ENCODE measurements at places on chromosomes 12 and 14.
A peak's percentile ranks its signal among the peaks of the same experiment; 100 is the strongest.

DNA sequence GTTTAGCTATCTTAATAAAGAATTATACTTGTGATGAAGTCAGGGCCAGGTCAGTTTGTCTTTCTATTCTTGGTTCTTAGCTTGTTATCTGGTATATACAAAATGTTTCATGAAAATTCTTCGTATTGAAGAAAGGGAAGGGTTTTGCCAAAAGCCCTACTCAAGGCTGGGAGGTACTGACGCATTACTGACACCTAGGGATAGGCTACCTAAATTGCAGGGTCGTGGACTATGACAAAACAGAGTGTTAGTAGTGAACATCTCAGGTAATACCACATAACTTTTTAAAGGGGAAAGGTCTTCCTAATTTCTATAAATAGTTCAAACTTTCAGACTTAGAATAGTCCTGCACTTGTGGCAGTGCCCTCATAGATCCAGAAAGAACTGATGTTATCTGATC, 246.3 kb downstream of the RGS6 start:
- no peak for DNase-seq

- DNase-seq = no peak
These were observed 117.0 kb downstream of the EGLN3 start for GRCh38 chr14:33833706-33834465.

DNA sequence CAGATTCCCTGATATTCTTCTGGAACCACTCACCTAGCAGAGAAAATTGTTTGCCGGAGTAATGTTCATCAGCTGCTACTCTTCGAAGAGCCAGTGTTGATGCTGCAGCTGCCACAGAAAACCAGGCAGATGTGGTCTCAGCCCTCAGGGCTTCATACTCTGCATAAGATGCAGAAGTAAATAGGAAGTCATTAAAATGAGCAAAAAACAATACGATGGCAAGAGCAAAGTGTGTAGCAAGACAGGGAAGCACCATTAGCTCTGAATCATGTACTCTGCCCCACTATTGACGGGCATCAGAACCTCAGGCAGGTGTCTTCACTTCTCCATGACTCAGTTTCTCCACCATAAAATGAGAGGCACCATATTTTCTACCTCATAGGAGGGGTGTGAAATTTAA, 991.6 kb upstream of the TMEM132C start:
- DNase-seq = no peak

GRCh38 chr12:25372969-25373817, 122.5 kb upstream of the KRAS start:
- DNase-seq = no peak

DNA sequence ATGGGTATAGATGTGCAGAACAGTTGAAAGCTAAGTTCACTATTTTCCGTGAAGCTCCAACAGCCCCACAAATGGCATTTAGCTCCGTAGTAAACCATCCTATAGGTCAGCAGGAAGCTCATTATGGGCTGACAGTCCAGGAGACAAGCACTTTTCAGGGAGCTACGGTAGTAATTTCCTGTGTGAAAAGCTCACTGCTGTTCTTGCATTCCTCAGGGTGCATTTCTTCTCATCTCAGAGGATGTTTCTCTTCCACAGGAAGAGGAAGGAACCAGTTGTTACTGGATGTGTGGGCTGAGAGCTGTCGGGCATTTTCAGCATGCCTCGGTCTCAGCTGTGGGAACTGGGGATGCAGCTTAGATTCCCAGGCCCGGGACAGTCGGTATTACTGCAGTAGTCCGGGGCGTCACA, 72.8 kb downstream of the GALNT4 start:
- DNase-seq = no peak

DNA sequence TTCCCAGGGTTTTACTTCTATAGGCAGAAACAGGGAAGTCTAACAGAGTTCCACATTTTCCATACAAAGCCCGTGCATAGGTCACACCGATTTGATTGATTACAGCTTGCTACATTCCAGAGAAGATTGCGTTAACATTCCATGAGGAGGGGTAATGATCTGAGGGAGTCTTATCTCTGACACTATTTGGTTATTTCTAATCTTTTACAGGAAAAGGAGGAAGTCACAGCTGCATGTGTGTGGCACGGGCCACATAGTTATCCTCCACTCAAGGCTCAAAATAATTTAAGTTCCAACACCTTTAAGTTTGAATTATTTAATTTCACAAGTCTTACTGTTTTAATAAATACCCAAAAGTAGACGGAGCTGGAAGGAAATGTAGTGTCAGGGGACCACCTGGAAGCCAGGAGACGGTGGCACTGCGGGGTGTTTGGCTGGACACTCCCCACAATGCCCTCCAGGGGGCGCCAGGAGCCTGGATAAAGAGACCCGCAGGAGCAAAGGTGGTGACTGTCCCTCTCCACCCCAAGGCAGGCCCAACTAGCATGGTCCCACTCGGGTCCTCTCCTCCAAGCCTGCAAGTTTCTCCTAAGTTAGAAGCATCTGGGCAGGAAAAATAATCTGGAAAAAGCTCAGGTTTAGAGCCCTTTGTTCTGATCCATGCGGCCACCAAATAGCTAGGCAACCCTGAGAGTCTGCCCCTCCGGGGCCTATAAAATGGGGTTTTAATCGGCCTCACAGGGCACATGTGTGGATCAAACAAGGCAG, 20.2 kb downstream of the KRT8 start:
- DNase-seq = no peak

DNA sequence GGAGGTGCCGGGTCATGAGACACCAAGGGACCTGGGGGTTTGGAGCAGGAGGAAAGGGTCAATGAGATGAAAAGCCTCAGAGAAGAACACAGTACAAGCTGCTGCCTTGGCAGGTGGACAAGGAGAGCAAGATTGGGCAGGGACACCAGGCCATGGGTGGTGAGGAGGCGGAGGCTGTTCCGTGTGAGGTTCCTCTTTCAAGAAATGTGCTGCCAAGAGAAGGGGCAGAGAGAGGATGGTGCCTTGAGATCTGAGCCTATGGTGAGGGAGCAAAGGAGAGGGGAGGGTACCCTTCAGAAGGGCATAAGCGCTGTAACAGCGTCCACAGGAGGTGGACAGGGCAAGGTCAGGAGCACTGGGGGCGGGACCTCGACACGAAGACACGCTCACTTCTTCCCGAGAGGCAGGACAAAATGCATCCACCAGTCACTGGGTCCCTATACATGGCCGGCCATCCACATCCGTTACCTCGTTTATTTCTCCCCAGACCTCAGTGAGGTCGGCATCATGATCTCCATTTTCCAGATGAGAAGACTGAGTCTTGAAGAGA, 100.2 kb downstream of the B4GALNT3 start:
- no peak for DNase-seq

GRCh38 chr12:87365423-87365822, 663.8 kb downstream of the C12orf50 start:
- no peak for DNase-seq

DNA sequence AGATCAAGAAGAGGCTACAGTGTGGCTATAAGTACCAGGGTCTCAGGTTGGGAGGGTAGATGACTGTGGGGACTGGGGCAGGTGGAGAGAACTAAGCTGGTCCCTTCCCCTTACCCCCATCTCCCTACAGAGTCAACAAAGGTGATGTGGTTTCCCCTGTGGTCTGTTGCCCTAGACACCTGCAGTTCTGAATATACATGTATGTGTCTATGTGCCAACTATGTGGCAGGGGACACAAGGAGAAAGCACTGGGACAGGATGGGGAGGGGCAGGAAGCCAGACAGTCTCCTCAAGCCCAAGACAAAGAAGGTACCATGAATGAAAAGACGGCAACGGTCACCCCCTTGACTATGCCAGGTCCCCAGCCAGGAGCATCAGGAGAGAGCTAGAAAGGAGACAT, 4.5 kb upstream of the HDAC7 start:
- no peak for DNase-seq

DNA sequence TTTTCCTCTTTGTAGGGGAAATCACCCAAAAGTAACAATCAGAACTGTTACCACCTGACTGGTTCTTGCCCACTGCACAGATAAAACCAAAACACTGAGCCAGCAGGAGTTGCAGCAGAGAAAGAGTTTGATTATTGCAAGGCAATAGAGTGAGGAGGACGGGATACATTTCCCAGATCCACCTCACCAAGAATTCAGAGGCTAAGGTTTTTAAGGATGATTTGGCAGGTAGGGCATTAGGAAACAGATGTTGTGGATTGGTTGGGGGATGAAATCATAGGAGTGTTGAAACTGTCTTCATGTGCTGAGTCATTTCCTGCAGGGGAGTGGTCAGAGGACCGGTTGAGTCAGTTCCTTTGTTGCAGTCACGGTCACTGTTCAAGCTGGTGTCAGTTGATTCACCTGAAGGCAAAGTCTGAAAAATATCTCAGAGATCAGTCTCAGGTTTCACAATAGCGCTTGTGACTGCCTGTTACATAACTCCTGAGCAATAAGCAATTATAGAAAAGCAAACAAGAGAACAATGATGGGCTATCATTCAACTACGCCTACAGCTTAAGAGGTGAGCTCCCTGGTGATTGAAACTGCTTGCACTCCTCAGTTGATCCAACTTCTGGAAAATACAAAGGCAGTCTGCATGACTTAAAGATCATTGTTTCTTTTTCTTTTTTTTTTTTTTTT, 20.3 kb upstream of the AMN1 start:
- peak; percentile 94 for DNase-seq

DNA sequence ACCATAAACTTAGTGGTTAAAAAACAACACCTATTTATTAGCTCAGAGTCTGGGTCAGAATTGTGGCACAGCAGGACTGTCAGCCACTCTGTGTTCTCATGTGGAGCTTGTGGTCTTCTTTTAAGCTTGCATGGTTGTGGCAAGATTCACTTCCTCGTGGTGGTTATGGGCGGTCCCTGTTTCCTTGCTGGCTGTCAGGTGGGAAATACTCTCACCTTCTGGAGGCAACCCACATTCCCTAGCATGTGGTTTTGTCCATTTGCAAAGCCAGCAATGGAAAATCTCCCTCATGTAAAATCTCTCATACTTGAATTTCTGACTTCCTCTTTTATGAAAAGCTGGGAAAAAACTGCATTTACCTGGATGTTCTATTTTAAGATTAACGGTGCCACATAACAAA, 229.8 kb downstream of the ALX1 start:
- no peak for DNase-seq
